ENCODE measurements at places on chromosomes 11 and 22. TPM values are rescaled to one million over a fixed set of nuclear protein-coding genes. Genes with fewer than 3 reads are reported as not detected.

The MUC6 gene
- under 0.01 TPM for total RNA-seq

The BARX2 gene
- total RNA-seq, result not detected

The ROBO3 gene
- total RNA-seq, result 19.0 TPM

The NXPE4 gene
- not detected for total RNA-seq

The OSM gene
- total RNA-seq, result not detected

The SCT gene
- not detected for total RNA-seq

The PKDREJ gene
- total RNA-seq, result not detected
